Fibroblast of the aortic adventitia (primary cell): ENCODE measurements at places on chromosomes 1 and 21.

DNA sequence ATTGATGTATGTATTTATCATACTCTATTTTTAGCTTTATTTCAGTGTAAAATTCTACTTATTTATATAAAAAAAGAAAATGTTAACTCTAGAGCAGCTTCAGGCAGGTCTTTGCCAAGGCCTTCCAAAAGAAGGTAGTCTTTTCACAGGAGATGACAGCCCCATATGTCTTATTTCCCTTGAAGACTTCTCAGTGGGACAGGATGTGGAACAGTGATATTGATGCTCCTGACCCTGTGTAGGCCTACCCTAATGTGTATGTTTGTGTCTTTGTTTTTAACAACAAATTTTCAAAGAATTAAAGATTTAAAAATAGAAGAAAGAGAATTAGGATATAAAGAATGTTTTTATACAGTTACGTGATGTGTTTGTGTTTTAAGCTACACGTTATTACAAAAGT lies 1593.6 kb downstream of the AMY1C start:
- DNase-seq, result no peak

DNA sequence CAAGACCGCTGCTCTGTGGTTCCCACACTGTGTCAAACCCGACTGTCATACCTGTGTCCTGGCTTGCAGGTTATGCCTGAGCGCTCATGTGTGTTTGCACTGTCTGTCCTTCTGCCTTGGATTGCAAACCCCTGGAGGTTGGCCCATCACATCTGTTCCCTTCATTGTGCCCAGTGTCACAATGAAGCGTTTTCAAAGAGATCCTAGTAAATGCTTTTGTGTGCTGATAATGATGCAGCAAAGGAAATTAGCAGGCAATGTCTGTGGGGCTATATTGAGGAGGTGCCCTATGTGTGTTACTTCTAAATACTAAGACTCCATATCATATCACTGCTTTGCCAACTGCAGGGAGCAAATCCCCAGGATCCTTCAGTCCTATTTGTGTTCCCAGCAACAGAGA lies 424.4 kb upstream of the NFIA start:
- DNase-seq, result no peak

GRCh38 chr1:98027103-98027705 lies 106.4 kb upstream of the DPYD start:
- no peak for DNase-seq

DNA sequence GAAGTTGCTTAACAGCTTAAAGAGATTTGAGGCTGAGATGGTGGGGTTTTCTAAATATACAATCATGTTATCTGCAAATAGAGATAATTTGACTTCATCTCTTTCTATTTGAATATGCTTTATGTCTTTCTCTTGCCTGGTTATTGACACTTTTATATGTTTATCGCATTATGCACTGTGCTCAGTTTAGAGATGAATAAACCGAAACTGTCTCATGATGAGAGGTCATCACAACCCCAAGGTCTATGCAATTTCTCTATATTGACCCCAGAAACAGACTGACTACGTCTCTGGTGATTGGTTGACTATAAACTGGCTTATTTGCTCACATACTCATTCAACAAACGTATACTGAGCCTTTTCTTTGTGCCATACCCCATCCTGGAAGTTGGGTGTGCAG lies 117.9 kb upstream of the NRIP1 start:
- no peak for DNase-seq

GRCh38 chr1:171488190-171488929 lies 3.0 kb downstream of the PRRC2C start:
- DNase-seq, result no peak

DNA sequence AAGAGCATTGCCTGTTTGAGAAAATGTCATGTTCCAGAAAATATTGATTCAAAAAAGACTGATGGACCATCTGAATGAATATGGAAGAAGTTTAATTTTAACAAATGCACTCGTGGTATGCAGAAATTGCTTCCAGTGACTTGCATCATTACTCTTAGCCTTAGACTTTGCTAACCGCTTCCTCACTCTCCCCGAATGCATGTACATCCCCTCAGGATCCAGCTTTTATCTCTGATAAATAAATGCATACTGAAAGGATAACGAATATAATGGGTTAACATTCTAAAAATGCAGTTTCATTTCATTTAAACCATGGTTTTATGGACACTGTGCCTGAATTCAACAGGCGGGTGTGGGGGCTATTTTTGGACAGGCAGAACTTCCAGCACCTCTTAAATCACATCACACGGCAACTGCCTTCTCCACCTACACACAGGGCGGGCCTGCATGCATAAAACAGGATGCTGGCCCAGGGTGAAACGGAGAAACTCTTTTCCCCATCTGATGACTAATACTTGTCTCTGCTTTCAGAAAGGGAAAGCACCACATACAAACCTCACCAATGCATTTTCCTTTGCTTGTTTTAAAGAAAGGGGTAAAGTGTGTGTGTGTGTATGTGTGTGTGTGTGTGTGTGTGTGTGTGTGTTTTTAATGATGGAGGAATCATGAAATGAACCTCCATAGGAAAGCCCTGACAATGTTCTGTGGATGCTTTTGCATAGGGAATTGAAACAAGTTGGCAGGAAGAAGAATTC lies 48.7 kb downstream of the SPAG17 start:
- peak; percentile 81 for DNase-seq

DNA sequence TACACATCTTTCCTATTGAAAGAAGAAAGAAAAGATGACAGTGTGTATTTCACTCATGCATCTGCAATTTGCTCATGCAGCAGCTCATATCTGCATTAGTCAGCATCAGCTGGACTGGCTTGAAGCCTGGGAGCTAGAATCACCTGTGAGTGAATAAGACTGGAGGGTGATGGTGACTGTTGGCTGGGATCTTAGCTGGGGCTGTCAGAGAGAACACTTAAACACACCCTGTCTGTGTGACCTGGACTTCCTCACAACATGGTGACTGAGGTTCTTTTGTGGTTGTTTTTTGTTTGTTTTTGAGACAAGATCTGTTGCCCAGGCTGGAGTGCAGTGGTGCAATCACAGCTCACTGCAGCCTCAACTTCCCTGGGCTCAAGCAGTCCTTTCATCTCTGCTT lies 24.9 kb downstream of the KLHDC7A start:
- no peak for DNase-seq

- no peak for DNase-seq
Measured at GRCh38 chr1:154240294-154240833, 19.6 kb downstream of the UBAP2L start.

GRCh38 chr21:44987301-44987885 lies 47.6 kb downstream of the SLX9 start:
- no peak for DNase-seq

GRCh38 chr1:109383087-109383779 lies 14.5 kb downstream of the SORT1 start:
- DNase-seq, result no peak

DNA sequence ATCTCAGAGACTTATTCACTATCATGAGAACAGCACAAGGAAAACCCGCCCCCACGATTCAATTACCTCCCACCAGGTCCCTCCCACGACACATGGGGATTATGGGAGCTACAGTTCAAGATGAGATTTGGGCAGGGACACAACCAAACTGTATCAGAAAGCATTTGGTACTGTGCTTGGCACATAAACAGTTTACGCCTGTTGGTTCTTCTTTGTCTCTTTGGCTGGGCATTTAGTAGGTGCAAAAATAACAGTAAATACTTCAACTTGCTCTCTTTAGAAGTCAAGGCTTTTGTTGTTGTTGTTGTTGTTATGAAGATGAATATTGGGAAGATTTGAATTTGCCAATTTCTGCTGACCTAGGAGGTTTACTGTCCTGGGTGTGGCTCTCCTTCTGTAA lies 175.4 kb upstream of the IGSF21 start:
- no peak for DNase-seq

- no peak for DNase-seq
Measured at GRCh38 chr1:27566462-27567145, 37.3 kb downstream of the AHDC1 start.

- DNase-seq, result no peak
Measured at GRCh38 chr1:201251411-201251810, 31.9 kb upstream of the PKP1 start.

- DNase-seq, result peak; percentile 87
Measured at GRCh38 chr1:60596791-60597750, 485.3 kb upstream of the NFIA start.
